Bladder microvascular endothelial cell (primary cell): ENCODE measurements at places on chromosomes 6 and 20. TPM values are rescaled to one million over a fixed set of nuclear protein-coding genes. Genes with fewer than 3 reads are reported as not detected.

ANGPT4 gene
- total RNA-seq = not detected in 2 replicates

PDYN gene
- not detected in 2 replicates for total RNA-seq

PSORS1C2 gene
- total RNA-seq = not detected in 2 replicates

CAP2 gene
- total RNA-seq = 2.6 and 4.2 TPM in 2 replicates

ERVFRD-1 gene
- 0.16 and 0.38 TPM in 2 replicates for total RNA-seq
